ENCODE measurements at places on chromosomes 12 and 14.

- no peak for DNase-seq
Observed at GRCh38 chr12:94839347-94839746, 164.2 kb downstream of the NDUFA12 start.

- DNase-seq: no peak
Observed at GRCh38 chr14:97268097-97268496, 470.9 kb downstream of the VRK1 start.

- no peak for DNase-seq
Observed at GRCh38 chr14:89042021-89042420, 217.6 kb downstream of the TTC8 start.

DNA sequence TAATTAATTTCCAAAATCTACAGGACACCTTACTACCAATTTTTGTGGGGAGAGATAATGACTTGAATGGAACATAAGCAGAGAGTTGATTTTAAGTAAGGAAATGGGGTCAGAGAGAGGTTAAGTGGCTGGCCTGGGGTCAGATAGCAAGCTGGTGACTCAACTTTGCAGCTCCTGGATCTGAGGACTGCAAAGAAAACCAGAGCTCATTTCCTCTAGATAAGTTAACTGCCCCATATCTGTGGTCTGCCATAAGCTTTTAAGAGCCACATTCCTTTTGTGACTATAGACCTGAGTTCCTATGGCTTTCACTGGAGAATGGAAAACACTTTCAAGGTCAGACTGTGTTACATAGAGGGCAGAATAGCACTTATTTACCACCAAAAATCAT, 201.2 kb upstream of the PRICKLE1 start:
- no peak for DNase-seq

DNA sequence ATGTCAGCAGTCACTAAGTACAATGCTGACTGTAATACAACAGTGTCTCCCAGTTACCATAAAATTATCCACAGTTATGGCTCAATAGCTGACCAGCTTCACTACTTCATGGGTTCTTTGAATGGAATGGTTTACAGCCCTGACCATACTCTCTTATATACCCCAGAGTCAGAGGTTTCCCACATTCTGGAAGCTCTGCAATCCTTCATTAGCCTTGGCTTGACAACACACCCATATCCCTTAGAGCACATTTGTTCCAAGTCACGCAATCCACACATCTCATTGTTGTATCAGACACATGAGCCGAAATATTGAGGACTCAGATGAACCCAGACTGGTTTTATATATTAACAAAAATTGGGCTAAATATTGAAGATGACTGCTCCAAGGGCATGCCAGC, 209.4 kb upstream of the PLXNC1 start:
- DNase-seq: no peak

DNA sequence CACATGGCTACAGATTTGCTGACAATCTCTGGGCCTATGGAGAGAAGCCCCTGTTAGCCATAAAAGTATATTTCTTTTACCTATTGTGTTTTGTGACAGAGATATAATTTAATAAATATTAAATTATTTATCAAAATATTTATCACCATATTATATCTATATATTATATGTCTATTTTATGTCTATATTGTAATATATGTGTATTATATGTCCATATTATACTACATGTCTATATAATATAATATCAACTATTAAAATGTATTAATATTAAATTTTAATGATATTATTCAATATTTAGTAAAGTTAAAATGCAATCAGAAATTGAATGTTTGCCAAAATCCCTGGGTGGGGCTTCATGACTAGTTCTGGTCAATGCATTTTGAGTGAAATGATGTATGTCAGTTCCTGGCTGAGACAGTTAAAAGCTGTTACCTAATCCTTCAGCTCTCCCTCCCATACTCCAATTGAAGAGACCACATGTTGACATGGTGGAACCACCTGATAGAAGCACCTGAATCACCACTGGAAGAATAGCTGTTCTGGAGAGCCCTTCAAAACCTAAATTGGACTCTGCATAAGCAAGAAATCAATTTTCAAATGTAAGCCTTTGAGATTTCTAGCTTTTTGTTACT, 357.3 kb upstream of the DDHD1 start:
- no peak for DNase-seq

All from D721Med (cell line).